ENCODE measurements at places on chromosomes 3 and 15.

GRCh38 chr15:87118435-87118834 is 1038.8 kb downstream of the AGBL1 start:
- no peak for DNase-seq

GRCh38 chr3:74443102-74443501 is 171.4 kb downstream of the CNTN3 start:
- no peak for DNase-seq

GRCh38 chr15:80996247-80996646 is 4.5 kb upstream of the TLNRD1 start:
- no peak for DNase-seq

- no peak for DNase-seq
These were observed at the start of gene CXCR6 for GRCh38 chr3:45943207-45943846. Gene CXCR6 (plus strand): TSS chr3:45943464. CDS start chr3:45946482, 3,018 bp downstream.

Measured in stimulated activated CD8-positive, alpha-beta memory T cell treated with anti-CD3 and anti-CD28 coated beads, Interleukin-2, amount 100 ng/mL, for 48 hours (primary cell).